ENCODE measurements at places on chromosomes 4 and X.

- no peak for DNase-seq
Observed at GRCh38 chr4:85700362-85700761, 225.4 kb downstream of the ARHGAP24 start.

DNA sequence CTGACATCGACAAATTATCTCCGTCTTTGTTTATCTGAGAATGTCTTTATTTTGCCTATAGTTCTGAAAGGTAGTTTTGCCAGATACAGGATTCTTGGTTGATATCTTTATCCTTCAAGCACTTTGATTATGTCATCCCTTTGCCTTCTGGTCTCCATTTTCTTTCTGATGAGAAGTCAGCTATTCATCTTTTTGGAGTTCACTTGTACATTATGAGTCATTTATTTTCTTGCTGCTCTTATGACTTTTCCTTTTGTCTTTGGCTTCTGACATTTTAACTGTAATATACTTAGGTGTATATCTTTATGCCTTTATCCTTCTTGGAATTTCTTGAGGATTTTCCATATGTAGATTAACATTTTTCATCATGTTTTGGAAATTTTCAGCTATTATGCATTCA is 51.4 kb downstream of the SHROOM4 start:
- no peak for DNase-seq

GRCh38 chr4:13766761-13767540 is 139.4 kb upstream of the BOD1L1 start:
- no peak for DNase-seq

DNA sequence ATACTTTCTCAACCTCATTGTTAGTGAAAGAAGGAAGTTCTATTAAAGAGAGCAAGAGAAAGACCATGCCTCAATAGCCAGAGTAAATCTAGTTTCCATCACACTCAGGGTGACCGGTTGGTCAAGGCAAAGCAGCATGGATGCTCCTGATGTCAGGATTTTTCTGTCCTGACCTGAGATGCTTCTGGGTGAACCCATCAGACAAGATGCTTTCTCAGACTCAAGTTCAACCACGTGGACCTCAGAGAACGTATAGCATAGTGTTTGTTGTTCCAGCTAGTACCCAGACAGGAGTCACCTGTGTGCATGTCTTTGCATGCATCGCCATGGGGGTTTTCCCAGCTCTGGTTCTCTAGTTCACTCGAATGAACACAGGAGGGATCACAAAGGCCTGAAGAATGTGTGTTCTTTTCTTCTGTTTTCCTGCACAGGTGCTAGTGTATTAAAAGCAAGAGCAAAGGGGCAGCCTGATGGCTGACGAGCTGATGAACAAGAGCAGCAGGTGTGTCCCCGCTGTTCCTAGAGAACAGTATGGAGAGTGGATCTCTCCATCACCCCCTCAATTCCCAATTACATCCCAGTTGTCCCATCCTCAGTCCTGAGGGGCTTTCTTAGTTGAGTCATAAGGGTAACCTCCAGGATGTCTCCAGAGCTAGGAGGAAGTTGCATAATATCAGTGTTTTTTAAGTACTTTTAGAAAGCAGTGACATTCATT is 110.5 kb upstream of the ENPP6 start:
- DNase-seq, result peak; percentile 38

DNA sequence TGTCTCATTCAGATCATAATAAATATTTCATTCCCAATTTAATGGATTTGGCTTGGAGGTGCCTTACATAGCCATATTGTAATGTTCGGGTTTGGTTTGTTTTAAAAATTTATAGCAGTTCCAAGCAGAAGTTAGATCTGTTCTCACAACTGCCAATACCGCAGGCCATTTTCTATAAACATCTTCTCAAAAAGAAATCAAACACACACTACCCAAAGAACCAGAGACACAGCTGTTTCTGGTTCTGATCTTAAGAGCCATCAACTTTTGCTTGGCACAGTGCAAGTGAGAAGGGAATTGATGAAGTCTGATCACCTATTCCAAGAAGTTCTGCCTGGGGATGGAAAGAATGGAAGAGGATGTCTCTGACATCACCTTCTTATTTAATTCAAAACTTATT is 22.9 kb downstream of the MID1IP1 start:
- no peak for DNase-seq

GRCh38 chrX:150254909-150255308 is 108.2 kb upstream of the MAMLD1 start:
- DNase-seq, result no peak

DNA sequence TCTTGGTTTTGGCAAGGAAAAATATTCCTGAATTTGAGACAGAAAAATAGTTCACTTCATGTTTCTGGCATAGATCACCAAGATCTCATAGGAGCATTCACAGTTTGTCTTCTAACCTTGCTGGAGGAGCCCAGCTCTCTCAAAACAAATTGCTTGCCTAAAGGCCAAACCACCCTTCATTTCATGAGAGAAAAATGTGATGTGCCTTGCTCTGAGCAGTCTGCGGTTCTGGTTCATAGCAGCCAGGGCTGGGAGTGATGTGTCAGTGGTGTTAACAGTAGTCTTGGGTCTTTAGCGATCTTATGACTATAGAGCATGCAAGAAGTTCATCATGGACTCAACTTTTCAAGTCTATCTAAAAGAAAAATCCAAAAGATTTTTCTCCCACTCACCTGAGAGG is 183.3 kb downstream of the DCLK2 start:
- no peak for DNase-seq

- DNase-seq, result no peak
Observed at GRCh38 chrX:120334151-120334550, 22.9 kb upstream of the TMEM255A start.

GRCh38 chr4:70722199-70722791 is 531 bp downstream of the RUFY3 start:
- peak; percentile 20 for DNase-seq

GRCh38 chrX:153925739-153926551 is at the start of gene ARHGAP4:
TSS of gene ARHGAP4 (minus strand) at chrX:153926264. CDS start at chrX:153926202, 62 bp downstream.
- peak; percentile 46 for DNase-seq

DNA sequence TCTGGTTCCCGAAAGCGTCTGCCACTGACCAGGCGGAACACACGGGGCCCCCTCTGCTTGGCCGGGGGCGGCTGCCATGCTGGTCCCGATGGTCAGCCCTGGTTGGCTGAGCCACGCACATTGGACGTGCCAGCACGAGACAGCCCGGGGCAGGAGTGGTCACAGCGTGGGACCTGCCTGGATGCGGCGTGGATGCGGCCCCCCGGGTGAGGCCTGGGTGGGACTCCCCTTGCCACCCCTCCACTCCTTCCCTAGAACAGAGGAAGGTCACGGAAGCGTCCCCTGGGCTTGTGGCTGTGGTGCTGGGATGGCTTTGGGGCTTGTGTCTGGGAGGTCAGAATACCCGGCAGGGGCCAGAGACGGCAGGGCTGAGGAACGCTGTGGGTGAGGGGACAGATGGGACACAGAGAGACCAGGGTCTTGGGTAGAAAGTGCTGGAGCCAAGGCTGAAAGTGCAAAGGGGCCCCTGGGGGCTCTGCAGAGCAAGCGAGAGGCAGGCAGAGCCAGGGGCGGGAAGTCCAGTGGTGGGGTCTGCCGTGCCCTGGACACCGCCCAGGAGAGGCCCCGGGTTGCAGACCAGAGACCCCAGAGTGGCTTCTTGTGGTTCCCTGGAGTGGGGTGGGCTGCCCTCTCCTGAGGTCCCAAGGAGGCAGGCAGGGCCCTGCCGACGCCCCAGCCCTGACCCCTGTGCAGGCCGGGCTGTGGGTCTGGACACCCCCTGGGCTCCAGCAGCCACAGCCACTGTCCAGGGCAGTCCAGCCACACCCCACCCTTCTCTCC is 8.6 kb upstream of the CPLX1 start:
- no peak for DNase-seq

DNA sequence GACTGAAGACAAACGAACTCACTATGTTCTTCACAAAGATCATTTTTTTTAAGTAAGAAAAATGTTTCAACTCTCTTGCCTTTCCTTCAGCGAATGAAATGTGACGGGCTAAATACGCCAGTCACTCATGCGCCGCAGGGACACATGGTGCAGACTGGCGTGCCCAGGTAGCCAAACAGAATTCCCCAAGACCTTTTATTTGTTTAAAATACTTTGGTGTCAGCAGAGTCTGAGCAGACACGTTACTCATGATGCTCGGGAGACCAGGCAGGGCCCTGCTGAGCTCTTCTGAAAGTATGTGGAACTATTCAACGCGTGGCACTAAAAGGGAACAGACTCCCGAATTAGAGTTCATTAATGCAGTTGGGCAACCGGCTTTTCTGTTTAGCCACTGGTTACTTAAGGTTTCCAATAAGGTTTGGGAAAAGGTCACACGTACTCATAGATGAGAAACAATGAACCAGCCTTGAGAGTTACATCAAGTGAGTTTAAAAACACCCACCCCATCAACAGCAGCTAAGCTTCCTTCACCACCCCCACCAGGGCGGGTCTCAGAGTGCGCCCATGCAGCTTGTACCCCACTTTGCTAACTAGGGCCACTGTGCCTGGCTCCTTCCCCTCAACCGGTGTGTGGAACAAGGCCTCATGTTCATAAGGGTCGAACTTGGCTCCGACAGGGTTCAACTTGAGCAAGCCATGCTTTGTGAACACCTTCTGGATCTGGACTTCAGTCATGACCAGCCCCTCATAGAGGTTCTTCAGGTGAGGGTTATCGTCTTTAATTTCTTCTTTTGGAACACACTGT is 7.3 kb downstream of the GRPEL1 start:
- no peak for DNase-seq

DNA sequence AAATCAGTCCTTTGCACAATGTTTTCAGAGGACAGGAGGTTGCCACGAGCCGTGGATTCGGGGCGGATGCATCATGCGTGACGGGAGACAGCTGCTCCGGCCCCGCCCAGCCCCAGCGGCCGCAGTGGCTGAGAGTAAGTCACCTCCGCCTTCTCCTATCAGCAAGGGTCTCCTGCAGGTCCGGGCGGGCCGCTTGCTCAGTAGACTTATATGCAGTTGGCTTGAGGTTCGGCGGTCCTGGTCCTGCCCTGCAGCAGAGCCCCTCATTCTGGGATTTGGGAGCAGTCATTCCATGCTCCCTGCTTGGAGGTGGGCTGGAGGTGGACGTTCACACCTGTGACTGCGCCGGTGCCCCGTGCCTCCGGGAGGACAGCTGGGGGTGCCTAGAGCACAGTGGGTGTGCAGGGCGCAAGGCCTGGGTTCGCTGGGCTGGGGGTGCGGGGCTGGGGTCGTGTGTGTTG is 86.3 kb upstream of the ADRA2C start:
- DNase-seq, result no peak

- no peak for DNase-seq
Observed at GRCh38 chr4:121122661-121123060, 41.5 kb downstream of the TNIP3 start.

Data from stimulated activated CD4-positive, alpha-beta T cell treated with anti-CD3 and anti-CD28 coated beads, Interleukin-4, amount 100 ng/mL, for 1 hour (primary cell).